Pulmonary artery endothelial cell (primary cell): ENCODE measurements at places on chromosomes 4 and X.
A peak's percentile ranks its signal among the peaks of the same experiment; 100 is the strongest.

DNA sequence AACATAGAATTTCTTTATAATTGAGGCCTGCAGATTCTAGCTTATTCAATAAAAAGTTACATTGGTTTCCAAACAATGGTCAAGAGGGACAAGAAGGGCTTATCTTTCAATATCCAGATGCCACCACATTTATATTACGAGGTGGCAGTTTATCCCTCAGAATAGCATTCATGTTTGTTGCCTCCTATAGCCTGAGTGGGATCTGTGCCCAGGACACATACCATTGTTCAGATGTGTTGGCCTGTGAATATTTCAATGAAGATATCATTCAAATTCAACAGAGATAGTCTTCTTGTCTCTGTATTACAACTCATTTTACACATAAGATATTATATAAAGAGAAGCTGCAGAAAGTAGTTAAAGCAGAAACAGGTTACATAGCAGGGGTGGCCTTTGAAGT is 20.5 kb downstream of the GLRB start:
- no peak for DNase-seq

- DNase-seq, result no peak
Observed at GRCh38 chrX:107721318-107721717, 54.3 kb downstream of the TSC22D3 start.

DNA sequence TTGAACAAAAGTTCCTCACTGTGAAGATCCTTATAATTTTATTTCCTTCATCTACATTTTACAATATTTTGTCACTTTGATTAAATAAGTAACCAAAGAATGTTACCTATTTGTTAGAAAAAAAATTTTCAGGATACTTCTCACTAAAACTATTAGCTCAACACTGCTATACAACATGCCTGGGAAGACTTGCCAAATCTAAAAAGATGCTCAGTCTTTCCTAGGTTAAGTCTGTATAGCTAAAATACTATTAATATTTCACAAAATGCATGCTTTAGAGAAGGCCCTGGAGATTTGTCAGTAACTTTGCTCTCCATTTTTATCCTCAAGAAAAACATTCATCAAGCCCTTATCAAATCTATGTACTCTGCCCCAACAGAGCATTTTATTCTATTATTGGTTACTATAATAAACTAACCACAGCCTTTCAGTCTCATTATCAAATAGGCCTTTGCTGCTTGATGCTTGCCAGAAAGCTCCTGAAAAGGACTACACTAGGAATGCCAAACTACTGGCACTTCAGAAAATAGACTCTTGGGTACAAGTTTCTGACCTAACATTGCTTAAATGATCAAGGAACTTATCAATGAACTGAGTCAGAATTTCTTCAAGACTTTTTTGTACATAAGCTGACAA is 17.7 kb downstream of the NEK1 start:
- no peak for DNase-seq

DNA sequence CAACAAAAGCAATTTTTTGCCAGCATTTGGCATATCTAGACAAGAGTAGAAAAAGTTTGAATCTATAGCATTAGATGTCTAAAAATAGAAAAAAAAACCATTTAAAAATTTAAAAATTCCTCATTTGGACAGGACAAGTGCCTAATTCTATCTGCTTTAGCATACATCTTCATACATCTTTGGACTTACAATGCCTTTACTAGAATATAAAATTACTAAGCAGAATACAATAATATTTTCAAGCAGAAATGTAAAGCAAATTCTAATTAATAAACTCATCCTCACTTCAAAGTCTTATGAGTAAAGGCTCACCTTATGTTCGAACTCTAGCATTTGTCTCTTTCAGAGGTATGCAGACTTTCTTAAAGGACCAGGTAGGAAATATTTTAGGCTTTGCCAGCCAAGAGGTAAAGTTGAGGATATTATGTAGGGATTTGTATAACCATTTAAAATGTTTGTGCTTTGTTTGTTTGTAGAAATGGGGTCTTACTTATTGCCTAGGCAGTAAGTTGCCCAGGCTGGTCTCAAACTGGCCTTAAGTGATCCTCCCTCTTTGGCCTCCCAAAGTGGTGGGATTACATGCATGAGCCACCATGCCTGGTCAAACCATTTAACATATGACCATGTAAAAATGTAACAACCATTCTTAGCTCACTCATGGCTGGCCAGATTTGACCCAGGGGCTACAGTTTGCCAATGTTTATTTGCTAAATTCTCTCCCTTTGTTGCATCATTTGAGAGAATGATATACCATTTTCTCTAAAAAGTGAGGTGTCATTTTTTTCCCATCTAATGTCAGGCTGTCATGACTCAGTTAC is 29.1 kb downstream of the UGDH start:
- DNase-seq, result no peak

DNA sequence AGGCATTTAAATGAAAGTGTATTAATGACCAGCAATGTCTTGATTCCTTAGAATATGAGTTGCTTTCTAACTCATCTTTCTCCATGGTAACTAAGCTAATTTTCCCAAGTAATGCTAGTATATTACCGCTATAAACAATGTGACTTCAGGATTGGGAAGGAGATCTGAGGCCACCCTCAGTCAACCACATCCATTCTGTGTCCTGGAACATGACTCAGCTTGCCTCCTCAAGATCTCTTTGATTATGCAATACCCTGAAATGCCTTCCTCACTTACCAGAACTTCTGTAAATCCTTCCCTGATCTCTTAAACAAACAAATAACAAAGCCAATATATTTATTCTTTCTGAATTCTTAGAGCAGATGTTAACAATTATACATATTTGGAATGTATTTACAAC is 1495.5 kb downstream of the PCDH18 start:
- DNase-seq, result no peak

- no peak for DNase-seq
Observed at GRCh38 chr4:113057891-113058290, 8.4 kb downstream of the ANK2 start.

DNA sequence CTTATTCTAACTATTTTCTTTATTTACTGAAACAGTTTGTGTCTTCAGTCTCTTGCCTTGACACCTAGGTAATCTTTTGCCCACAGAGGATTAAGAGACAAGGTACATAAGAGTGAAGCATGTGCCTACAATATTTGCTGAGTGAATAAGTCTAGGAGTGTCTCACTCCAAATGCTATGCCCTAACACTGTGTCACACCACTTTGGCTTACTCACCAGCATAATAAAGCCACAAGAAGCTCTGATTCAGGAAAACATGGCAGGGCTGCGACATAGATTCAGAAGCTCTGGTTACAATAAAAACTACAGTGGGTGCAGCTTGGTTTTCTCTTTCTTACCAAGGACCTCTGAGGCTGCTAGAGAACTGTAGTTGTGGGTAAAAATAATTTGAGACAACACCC is 127.1 kb downstream of the RBM46 start:
- DNase-seq, result no peak

- no peak for DNase-seq
Observed at GRCh38 chr4:168744021-168744420, 247.2 kb downstream of the PALLD start.

GRCh38 chr4:72971572-72971971 is 97.9 kb downstream of the COX18 start:
- peak; percentile 87 for DNase-seq

GRCh38 chr4:18975916-18976808 is 954.6 kb upstream of the LCORL start:
- no peak for DNase-seq

DNA sequence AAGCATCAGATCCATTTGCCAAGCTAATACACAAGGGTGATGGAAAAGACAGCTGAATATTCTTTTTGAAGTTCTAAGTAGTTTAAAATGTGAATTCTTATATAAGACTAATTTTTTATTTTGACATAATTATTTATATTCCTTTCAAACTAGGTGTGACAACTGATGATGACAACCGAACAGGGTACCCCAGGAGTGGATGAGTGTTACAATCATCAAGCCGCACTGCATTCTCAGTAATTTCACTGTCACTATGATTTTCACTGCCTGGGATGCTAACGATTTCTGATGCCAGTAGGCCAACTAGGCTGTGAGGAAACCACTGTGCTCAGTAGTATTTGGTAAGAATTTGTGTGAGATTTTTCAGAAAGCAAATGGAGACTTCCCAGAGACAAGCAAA is 317.5 kb downstream of the ARAP2 start:
- DNase-seq, result no peak

GRCh38 chr4:158777423-158778155 is 8.8 kb downstream of the FNIP2 start:
- DNase-seq, result no peak

DNA sequence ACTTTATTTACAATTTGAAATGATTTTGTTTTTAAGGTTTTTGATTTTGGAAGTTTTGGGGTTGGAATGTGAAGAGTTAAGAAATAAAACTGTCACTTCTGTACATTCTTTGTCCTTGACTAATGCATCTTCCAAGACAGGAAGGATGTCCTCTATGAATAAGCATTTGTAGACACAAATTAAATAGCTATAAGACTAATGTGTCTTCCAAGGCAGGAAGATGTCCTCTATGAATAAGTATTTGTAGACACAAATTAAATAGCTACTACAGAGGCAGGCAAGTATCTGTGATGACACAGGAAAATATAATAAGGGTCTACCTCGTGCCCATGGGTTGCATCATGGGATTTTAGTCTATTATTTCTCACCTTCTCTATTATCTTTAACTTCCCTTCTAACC is 14.5 kb downstream of the PRSS48 start:
- DNase-seq, result no peak

DNA sequence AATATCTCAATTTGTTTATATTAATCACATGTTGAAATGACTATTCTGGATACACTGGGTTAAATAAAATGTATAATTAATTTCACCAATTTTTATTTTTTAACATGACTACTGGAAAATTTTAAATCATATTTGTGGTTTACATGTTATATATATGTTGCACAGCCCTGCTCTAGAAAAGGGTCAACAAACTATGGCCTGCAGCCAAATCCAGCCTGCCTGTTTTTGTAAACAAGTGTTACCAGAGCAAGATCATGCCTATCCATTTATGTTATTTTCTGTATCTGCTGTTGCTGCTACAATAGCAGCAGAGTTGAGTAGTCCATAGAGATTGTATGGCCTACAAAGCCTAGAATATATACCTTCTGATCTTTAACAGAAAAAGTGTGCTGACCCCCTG is 1.2 kb downstream of the TCEANC start:
- DNase-seq, result no peak

DNA sequence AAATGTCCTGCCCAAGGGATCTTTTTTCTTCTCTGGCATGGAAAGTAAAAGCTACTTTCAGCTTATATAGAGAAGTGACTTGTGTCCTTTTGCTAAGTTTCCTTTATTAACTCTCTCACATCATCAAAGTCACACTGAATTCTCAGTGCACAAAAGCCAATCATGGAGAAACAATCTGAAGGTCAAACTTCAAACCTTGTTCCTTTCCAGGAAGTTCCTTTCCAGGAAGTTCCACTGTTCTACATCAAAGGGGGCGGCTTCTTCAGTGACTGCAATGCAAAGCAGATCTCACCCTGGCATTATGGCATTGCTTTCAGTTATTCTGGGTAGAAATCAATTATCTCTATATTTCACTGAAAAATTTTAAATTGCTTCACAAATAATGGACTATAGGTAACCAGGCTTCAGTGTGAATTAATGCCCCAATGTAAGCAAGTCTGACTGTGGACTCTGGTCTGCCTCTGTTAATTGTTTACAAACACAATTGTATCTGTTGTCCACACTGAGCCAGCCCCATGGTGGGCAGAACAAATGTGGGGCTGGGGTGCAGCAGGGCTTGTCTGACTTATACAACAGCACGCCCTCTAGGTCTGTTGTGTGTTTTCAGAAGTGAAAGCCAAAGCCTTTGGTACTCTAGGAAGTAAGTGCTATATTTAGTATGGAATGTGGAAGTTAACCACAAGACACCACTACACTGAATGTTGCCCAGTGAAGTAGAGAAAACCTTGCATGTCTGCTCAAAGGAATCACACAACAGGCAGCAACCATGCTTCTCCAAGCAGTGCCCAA is 98.8 kb downstream of the CDS1 start:
- no peak for DNase-seq
